ENCODE measurements at places on chromosomes 11 and 22. TPM values are rescaled to one million over a fixed set of nuclear protein-coding genes. Genes with fewer than 3 reads are reported as not detected.

DNA sequence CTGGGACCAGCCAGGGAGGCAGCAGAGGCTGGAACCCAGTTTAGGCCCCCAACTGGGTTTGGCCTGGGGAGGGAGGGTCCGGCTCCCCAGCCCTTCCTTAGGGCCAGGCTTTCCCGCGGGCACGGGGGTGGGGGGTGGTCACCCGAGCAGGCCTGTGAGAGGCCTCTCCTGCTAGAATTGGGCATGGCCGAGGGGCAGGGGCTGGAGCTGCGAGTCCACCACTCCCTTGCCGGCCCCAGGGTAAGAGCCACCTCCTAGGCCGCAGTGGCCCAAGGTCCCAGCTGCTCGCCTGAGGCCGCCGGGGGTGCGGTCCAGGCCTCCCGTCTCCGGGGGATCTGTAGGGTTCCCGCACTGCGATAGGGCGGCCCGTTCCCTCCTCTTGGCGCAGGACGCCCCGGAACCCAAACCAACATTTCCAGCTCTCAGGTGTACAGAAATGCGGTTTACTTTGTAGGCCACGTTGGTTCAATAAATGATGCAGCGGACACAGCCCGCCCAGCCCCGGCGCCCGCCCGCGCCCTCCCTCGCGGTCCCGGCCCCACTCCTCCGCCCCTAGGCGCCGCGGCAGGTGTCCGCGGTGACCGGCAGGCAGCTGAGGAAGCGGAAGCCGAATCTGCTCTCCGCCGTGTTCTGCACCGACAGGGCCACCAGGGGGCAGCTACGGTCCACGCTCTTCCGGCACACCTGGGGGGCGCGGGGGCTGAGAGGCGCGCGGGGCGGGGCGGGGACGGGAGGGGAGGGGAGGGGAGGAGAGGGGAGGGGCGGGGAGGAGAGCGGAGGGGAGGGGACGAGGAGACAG, 5.9 kb downstream of the LMNTD2 start:
- no peaks in the 10 kb centered on the region for H3K4me1 ChIP-seq
- H3K27ac ChIP-seq, result no peak overlapping the region
- DNase-seq, result peak; percentile 63

The PNPLA5 gene
- total RNA-seq, result not detected

- H3K4me3 ChIP-seq, result no peak overlapping the region
- H3K36me3 ChIP-seq, result no peaks in the 10 kb centered on the region
- no peak overlapping the region for H3K27ac ChIP-seq
- no peaks in the 10 kb centered on the region for H3K4me1 ChIP-seq
- no peak for DNase-seq
Measured at GRCh38 chr11:20712912-20713311, 43.5 kb downstream of the NELL1 start.

DNA sequence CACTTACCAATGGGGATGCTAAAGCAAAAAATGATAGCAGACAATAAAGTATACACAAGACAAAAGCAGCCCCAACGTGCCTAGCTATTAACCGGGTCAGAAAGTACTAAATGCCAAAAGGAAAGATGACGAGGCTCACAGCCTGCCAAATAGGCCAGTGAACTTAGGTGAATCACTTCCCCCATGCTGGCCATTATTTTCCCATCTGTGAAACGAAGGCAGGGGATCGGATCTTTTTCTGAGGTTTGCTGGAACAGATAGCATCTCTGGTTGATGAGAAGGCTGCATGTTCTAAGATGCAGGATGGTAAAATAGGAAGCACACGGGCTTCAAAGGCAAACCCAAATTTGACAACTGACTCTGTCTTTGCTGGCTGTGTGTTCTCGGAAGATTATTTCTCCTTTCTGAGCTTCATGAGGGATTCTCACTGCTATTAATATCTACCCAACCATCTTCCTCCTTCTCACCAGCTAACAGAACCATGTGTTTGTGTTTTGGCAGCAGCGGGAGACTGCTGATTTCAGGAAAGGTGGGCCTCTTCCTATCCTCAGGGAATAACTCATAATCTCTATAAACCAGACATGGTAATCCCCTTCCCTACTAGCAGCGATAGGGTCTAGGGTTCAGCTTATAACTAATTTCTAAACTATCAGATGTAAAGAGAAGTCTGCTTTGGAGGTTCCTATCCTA, 390.7 kb downstream of the LARGE1 start:
- no peak overlapping the region for H3K27ac ChIP-seq
- peak; percentile 85 for DNase-seq
- no peaks in the 10 kb centered on the region for H3K36me3 ChIP-seq
- H3K4me3 ChIP-seq, result no peak overlapping the region

The TUT1 gene
- total RNA-seq, result 7.7 TPM

DNA sequence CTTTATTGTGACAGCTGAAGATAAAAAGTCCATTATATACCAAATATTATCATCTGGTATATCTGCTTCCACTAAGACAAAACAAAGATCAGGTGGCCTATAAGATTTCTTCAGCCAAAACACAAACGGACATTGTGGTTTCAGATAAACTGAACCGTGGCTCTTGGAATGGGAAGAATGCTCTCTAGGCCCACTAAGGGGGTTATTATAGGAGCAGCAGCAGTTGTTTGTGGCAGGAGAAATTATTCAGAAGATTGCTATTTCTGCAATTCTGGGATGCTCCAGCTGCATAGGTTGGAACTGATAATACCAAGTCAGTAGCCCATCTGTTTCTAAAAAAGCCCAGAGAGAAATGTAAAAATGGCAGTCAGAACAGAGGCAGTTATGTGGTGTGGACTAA, 145.3 kb downstream of the NCAM1 start:
- no peaks in the 10 kb centered on the region for H3K4me1 ChIP-seq
- peak; percentile 23 for DNase-seq
- H3K4me3 ChIP-seq, result no peak overlapping the region
- no peaks in the 10 kb centered on the region for H3K27me3 ChIP-seq
- no peak overlapping the region for H3K27ac ChIP-seq
- H3K36me3 ChIP-seq, result no peaks in the 10 kb centered on the region

The KCNK4 gene
- total RNA-seq, result not detected

- H3K4me3 ChIP-seq, result no peak overlapping the region
- no peaks in the 10 kb centered on the region for H3K36me3 ChIP-seq
- peak; percentile 93 for DNase-seq
- peaks cover 59% of the 10 kb centered on the region for H3K4me1 ChIP-seq
- H3K27ac ChIP-seq, result peak overlapping the region; percentile 94
Measured at GRCh38 chr22:28139961-28140360, 220.9 kb upstream of the PITPNB start.

The OR51E2 gene
- total RNA-seq, result not detected

GRCh38 chr11:75337195-75337654, 14.2 kb downstream of the ARRB1 start:
- no peaks in the 10 kb centered on the region for H3K27me3 ChIP-seq
- H3K27ac ChIP-seq, result peak overlapping the region; percentile 27
- no peak overlapping the region for H3K4me3 ChIP-seq
- DNase-seq, result peak; percentile 74
- H3K36me3 ChIP-seq, result no peaks in the 10 kb centered on the region

GRCh38 chr11:101003468-101003867, 126.1 kb downstream of the PGR start:
- no peaks in the 10 kb centered on the region for H3K36me3 ChIP-seq
- no peak for DNase-seq
- no peak overlapping the region for H3K4me3 ChIP-seq
- H3K4me1 ChIP-seq, result no peaks in the 10 kb centered on the region
- H3K27me3 ChIP-seq, result no peaks in the 10 kb centered on the region

The OVOL1 gene
- total RNA-seq, result not detected

DNA sequence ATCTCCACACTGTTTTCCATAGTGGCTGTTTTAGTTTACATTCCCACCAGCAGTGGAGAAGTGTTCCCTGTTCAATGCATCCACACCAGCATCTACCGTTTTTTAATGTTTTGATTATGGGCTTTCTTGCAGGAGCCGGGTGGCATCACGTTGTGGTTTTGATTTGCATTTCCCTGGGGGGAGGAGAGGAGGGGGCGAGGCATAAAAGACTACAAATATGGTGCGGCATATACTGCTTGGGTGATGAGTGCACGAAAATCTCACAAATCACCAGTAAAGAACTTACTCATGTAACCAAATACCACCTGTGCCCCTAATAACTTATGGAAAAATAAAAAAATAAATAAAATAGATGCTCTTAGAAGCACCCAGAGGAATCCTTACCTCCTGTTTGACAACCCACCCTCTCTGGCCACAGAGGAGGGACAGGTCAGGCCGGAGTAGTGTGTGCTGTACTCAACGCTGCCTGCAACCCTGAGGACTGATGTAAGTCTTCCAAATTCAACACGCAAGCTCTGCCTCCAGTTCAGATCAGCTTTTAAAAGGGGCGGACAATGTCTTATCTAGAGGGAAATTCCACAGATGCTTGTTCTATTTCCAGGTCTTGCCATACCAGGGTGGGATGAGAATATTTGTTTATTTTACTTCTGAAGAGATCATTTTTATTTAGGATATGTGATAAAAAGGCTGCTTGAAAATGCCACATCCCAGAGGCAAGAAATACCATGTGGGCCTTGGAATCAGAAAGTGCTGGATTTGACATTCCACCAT, 329.6 kb upstream of the B3GAT1 start:
- no peak overlapping the region for H3K4me3 ChIP-seq
- no peak for DNase-seq
- H3K4me1 ChIP-seq, result no peaks in the 10 kb centered on the region
- no peaks in the 10 kb centered on the region for H3K27me3 ChIP-seq

DNA sequence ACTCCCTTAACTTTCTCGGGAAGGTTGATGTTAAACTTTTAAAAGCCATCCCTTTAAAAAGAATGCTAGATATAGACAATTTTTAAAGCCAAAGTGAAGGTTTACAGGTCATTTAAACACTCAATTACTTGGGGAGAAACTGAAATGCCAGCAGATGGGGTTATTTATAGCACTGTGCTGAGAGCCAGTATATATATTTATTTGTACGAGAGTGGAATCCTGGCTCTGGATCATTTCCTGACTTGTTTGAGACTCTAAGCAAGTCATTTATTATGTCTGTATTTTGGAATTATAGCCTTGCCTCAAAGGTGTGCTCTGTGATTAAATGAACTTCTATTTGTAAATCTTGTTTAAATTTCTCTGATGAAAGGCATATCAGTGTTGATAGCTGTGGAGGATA, 6.8 kb upstream of the ZBED5 start:
- DNase-seq, result no peak
- no peak overlapping the region for H3K27ac ChIP-seq
- H3K36me3 ChIP-seq, result no peaks in the 10 kb centered on the region
- H3K27me3 ChIP-seq, result no peaks in the 10 kb centered on the region

GRCh38 chr22:30025221-30025620, 55.0 kb upstream of the HORMAD2 start:
- no peaks in the 10 kb centered on the region for H3K27me3 ChIP-seq
- peaks cover 27% of the 10 kb centered on the region for H3K36me3 ChIP-seq
- H3K4me1 ChIP-seq, result peaks cover 7% of the 10 kb centered on the region
- no peak overlapping the region for H3K27ac ChIP-seq
- DNase-seq, result no peak

DNA sequence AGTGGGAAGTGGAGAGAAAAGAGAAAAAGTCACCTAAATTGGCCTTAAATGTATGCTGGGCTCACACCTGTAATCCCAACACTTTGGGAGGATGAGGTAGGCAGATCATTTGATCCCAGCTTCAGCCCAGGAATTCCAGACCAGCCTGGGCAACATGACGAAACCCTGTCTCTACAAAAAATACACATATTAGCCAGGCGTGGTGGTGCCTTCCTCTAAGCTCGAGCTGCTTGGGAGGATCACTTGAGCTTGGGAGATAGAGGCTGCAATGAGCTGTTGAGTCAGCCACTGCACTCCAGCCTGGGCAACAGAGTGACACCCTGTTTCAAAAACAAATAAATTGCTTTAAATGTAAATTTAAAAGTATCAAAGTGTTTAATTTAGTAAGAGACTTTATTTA, 3.9 kb downstream of the CBL start:
- no peak for DNase-seq
- no peak overlapping the region for H3K4me3 ChIP-seq
- H3K4me1 ChIP-seq, result peaks cover 18% of the 10 kb centered on the region

The GAL gene
- total RNA-seq, result 1.5 TPM

DNA sequence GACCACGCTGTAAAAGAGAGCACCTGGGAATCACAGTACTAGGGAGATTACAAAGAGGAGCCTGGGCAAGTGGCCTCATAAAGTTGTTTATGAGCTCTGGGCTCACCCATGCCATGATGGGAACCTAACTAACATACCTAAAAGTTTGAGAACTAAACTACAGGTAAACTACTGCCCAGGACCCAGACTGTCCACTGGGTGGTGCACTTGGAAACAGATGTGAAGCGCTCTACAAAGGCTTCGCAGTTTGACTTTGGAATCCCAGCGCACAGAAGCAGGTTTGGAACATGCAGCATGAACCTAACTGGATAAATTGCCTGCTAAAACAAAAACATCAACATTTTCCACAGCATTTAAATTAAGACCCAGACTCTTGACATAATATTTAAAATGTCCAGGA, 418.6 kb downstream of the FAM181B start:
- H3K36me3 ChIP-seq, result no peaks in the 10 kb centered on the region
- H3K4me3 ChIP-seq, result no peak overlapping the region
- no peak overlapping the region for H3K27ac ChIP-seq
- no peaks in the 10 kb centered on the region for H3K4me1 ChIP-seq
- H3K27me3 ChIP-seq, result no peaks in the 10 kb centered on the region
- DNase-seq, result peak; percentile 0

- DNase-seq, result no peak
- H3K4me3 ChIP-seq, result no peak overlapping the region
- peaks cover 6% of the 10 kb centered on the region for H3K4me1 ChIP-seq
- no peaks in the 10 kb centered on the region for H3K27me3 ChIP-seq
- no peak overlapping the region for H3K27ac ChIP-seq
Measured at GRCh38 chr11:69437001-69437875, 44.2 kb upstream of the LINC01488 start.

The TEX54 gene
- total RNA-seq, result not detected

The ANO5 gene
- total RNA-seq, result not detected

The TESMIN gene
- total RNA-seq, result 0.13 TPM

DNA sequence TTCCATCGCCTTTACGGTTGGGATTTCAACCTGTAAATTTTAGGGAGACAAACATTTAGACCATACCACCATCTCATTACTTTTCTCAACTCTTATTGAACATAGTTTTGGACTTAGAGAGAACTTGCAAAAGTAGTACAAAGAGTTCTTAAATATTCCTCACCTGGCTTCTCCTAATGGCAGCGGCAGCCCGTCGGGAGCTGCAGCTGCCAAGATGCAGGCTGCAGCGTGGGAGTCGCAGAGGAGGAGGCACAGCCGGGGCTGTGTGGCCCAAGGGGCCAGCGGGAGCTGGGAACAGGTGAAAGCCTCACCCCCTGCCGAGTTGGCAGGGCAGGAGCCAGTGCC, 23.1 kb upstream of the RNASEH2C start:
- H3K27ac ChIP-seq, result no peak overlapping the region
- no peaks in the 10 kb centered on the region for H3K27me3 ChIP-seq
- no peak for DNase-seq
- H3K4me1 ChIP-seq, result no peaks in the 10 kb centered on the region

- no peaks in the 10 kb centered on the region for H3K36me3 ChIP-seq
- no peaks in the 10 kb centered on the region for H3K4me1 ChIP-seq
- no peak for DNase-seq
- no peak overlapping the region for H3K4me3 ChIP-seq
- no peaks in the 10 kb centered on the region for H3K27me3 ChIP-seq
- no peak overlapping the region for H3K27ac ChIP-seq
Measured at GRCh38 chr11:720642-721246, 14.7 kb downstream of the EPS8L2 start.

Data from GM23248 (cell line).